ENCODE measurements at places on chromosomes 4 and X.

DNA sequence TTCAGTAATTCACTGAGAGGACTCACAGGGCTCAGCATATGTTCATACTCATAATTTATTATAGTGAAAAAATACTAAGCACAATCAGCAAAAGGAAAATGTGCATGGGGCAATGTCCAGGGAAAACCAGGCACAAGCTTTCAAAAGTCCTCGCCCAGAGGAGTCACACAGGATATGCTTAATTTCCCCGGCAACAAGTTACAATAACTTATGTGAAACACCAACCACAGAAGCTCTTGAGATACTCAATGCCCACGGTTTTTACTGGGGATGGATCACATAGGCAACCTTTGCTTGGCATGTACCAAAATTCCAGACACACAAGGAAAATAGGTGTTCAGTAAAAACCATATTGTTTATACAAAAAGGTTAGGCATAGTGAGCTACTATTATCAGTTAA is 38.5 kb upstream of the STPG2 start:
- H3K36me3 ChIP-seq: no peaks in the 10 kb centered on the region
- no peak overlapping the region for H3K4me3 ChIP-seq
- H3K4me1 ChIP-seq: no peaks in the 10 kb centered on the region
- H3K27ac ChIP-seq: no peak overlapping the region
- H3K27me3 ChIP-seq: no peaks in the 10 kb centered on the region
- no peak for DNase-seq

- DNase-seq: peak; percentile 27
- H3K4me3 ChIP-seq: no peak overlapping the region
- no peaks in the 10 kb centered on the region for H3K36me3 ChIP-seq
- H3K27ac ChIP-seq: peak overlapping the region; percentile 75
Measured at GRCh38 chr4:81651243-81651899, 179.7 kb upstream of the RASGEF1B start.

- H3K4me3 ChIP-seq: no peak within 1 kb of the TSS
- H3K27ac ChIP-seq: no peak within 1 kb of the TSS
- no peaks in the 10 kb centered on the region for H3K36me3 ChIP-seq
Measured at GRCh38 chrX:111270339-111270738, at the start of gene CAPN6. Gene CAPN6 (minus strand): TSS chrX:111270483. CDS start chrX:111263936, 6,547 bp downstream.

GRCh38 chrX:21926116-21926515 is 14.4 kb upstream of the SMS start:
- H3K4me3 ChIP-seq: no peak overlapping the region
- DNase-seq: no peak
- peaks cover 31% of the 10 kb centered on the region for H3K4me1 ChIP-seq

- H3K27ac ChIP-seq: no peak overlapping the region
- H3K36me3 ChIP-seq: peaks cover 4% of the 10 kb centered on the region
- peaks cover 3% of the 10 kb centered on the region for H3K4me1 ChIP-seq
- H3K27me3 ChIP-seq: peaks cover 2% of the 10 kb centered on the region
- DNase-seq: no peak
Measured at GRCh38 chrX:9728261-9728660, 37.4 kb downstream of the GPR143 start.

- no peaks in the 10 kb centered on the region for H3K4me1 ChIP-seq
- peaks cover 52% of the 10 kb centered on the region for H3K36me3 ChIP-seq
- H3K27ac ChIP-seq: no peak overlapping the region
- no peak for DNase-seq
Measured at GRCh38 chr4:25759101-25759500, 103.5 kb downstream of the SLC34A2 start.

DNA sequence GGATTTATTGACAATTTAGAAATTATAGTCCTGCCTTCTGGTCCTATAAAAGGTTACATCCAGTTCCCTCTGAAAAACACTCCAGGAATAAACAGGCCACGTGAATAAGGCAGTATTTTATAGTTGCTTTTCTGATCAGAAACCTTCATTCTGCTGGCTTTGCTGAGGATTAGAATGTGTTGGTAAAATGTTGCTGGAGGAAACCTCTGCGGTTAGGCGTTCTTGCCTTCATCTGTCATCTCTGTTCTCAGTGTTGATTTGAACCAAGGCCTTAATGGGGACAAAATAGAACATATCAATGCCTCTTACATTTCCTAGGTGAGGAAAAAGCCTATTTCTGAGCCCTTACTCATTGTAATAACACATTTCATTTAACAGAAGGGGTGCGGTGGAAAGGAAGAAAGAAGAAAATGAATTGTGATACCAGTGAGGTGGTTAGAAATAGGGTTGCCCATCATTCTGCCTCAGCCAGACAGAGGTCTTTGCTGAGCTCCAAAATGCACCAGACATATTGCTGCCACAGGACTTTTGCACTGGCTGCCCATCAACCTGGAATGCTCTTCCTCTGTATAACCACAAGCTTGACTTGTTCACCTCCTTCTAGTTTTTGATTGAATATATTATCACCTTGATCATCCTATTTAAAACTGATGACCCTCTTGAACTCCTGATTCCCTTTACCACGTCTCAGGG is 18.0 kb upstream of the SPARCL1 start:
- H3K27ac ChIP-seq: no peak overlapping the region
- no peaks in the 10 kb centered on the region for H3K4me1 ChIP-seq

DNA sequence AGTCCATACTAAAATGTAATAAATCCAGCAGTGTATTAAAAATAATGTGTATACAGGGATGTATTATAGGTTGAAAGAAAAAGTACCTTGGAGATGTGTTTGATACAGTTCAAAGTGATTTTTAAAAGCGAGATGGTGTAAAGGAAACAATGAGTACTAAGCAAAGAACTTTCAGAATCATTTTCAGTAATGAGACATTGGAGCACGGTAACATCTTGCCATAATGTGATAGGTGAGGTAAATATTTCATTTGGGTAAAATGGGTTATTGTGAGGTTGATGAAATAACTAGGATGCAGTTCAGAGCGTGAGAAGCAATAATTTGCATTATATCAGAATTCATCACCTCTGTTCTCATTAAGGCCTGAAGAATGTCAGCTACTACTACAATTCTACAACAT is 25.9 kb downstream of the EIF2S3 start:
- peak overlapping the region; percentile 3 for H3K4me3 ChIP-seq
- H3K36me3 ChIP-seq: peaks cover 23% of the 10 kb centered on the region
- peak overlapping the region; percentile 85 for H3K27ac ChIP-seq
- H3K4me1 ChIP-seq: peaks cover 20% of the 10 kb centered on the region
- DNase-seq: no peak
- H3K27me3 ChIP-seq: no peaks in the 10 kb centered on the region

GRCh38 chrX:130014356-130014755 is 31.9 kb downstream of the BCORL1 start:
- no peaks in the 10 kb centered on the region for H3K27me3 ChIP-seq
- no peak overlapping the region for H3K27ac ChIP-seq
- DNase-seq: no peak
- H3K4me3 ChIP-seq: no peak overlapping the region

- no peaks in the 10 kb centered on the region for H3K36me3 ChIP-seq
- no peak for DNase-seq
- H3K4me1 ChIP-seq: no peaks in the 10 kb centered on the region
- no peak overlapping the region for H3K27ac ChIP-seq
- no peak overlapping the region for H3K4me3 ChIP-seq
Measured at GRCh38 chr4:153028535-153028934, 92.4 kb downstream of the FHDC1 start.

- H3K27me3 ChIP-seq: no peaks in the 10 kb centered on the region
- peaks cover 32% of the 10 kb centered on the region for H3K36me3 ChIP-seq
- no peak for DNase-seq
- peaks cover 21% of the 10 kb centered on the region for H3K4me1 ChIP-seq
- peak overlapping the region; percentile 100 for H3K27ac ChIP-seq
Measured at GRCh38 chr4:26317766-26318165, 3.0 kb upstream of the RBPJ start.

DNA sequence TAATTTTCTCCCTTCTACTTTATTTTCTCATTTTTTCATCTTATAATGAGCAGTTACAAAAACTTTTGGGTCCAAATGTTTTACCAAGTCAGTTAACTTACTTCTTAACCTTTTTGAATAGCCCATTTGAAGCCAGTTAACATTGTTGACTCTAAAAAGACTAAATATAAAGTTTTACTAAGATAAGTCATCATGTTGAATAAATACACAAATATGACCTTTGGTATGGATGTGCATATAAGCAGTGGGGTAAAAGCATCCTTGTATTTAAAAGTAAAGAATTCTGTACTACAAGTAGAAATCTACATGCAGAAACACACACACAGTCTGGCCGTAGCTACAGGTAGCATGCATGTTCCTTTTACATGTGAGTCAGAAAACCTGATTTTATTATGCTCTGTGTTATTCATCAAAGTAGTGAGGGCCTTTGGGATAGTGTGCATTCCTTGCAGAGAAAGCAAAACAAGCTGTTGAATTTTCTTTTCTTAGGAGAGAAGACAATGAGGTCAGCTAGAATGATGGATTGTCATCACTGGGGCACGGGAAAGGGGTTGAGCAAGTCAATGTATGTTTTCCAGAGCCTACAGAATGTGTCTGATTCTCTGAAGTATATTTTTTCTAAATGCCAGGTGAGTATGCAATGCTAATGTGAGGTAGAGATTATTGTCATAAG is 533.2 kb upstream of the AGA start:
- no peak overlapping the region for H3K4me3 ChIP-seq
- H3K36me3 ChIP-seq: no peaks in the 10 kb centered on the region
- no peaks in the 10 kb centered on the region for H3K4me1 ChIP-seq
- H3K27ac ChIP-seq: no peak overlapping the region
- no peaks in the 10 kb centered on the region for H3K27me3 ChIP-seq

- H3K36me3 ChIP-seq: peaks cover 28% of the 10 kb centered on the region
- H3K27ac ChIP-seq: peak overlapping the region; percentile 61
- H3K4me1 ChIP-seq: peaks cover 4% of the 10 kb centered on the region
- H3K27me3 ChIP-seq: no peaks in the 10 kb centered on the region
- no peak overlapping the region for H3K4me3 ChIP-seq
Measured at GRCh38 chr4:39319676-39320075, 46.5 kb downstream of the RFC1 start.

DNA sequence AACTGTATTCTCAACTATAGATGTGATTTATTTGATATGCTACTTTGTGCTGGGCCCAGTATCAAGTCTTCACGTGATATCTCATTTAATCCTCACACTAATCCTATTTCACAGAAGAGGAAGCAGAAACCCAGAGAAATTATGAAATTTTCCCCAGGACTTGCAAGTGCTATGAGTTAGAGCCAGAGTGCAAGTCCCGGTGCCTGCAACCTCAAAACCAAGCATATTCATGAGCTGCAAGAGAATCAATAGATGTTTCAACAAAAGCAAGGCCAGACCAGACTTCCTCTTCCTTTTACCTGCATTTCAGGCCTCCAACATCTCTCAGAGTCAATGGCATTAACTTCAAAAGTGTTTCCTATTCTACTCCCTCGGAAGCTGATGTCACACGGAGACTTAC is 92.2 kb upstream of the GATB start:
- no peak overlapping the region for H3K4me3 ChIP-seq
- DNase-seq: no peak
- no peaks in the 10 kb centered on the region for H3K36me3 ChIP-seq
- no peaks in the 10 kb centered on the region for H3K4me1 ChIP-seq
- H3K27me3 ChIP-seq: no peaks in the 10 kb centered on the region

GRCh38 chr4:86965019-86965976 is 30.5 kb downstream of the AFF1 start:
- peaks cover 3% of the 10 kb centered on the region for H3K36me3 ChIP-seq
- peaks cover 30% of the 10 kb centered on the region for H3K4me1 ChIP-seq
- no peak overlapping the region for H3K4me3 ChIP-seq
- no peak for DNase-seq
- H3K27ac ChIP-seq: no peak overlapping the region
